ENCODE measurements at places on chromosomes 7 and 10. TPM values are rescaled to one million over a fixed set of nuclear protein-coding genes. Genes with fewer than 3 reads are reported as not detected.

Gene PPP1R17
- not detected for total RNA-seq

Gene FAM237B
- total RNA-seq, result not detected

DNA sequence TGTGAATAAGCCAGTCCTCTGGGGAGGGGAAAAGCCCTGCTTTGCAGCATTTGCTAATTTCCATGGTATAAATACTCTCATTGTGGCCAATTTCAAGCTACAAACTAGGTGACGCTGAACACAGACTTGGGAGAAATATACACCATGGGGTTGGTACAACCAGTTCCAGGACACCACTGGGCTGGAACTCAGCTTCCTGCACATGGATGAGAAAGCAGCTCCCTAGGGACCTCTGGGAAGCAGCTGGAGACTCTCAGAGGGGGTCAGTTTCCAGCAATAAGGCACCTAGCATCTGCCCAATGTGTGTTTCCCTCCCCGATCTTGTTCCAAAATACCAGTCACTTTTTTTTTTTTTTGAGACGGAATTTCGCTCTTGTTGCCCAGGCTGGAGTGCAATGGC, 56.8 kb upstream of the WDR11 start:
- DNase-seq, result no peak

DNA sequence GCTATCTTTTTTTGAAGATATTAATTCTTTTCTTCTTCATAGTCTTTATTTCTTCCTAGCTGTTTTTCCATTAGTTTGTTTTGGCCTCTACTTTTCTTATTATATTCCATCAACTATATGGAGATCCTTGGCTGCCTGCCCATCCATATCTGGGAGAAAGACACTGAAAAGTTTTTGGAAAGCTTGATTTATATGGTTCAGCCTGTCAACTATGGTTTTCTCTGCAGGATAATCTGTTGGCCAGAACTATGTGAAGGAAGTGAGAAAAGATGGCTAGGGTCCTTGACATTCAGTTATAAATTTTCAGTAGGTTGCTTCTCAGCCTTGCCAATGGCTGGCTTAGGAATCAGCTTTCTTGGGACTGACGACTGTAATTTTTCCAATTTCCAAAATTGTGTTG, 10.0 kb upstream of the CDK14 start:
- no peak for DNase-seq

- no peak for DNase-seq
Measured at GRCh38 chr7:93055543-93056107, 62.2 kb downstream of the SAMD9 start.

DNA sequence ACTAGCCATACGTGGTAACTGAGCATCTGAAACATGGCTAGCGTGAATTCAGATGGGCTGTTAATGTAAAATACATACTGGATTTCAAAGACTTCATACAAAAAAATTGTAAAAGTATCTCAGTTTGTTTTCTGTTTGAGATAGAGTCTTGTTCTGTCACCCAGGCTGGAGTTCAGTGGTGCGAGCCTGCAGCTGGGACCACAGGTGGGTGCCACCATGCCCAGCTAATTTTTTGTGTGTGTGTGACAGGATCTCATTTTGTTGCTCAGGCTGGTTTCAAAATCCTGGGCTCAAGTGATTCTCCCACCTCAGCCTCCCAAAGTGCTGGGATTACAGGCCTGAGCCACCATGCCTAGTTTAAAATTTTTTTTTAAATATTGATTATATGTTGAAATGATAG, 4.5 kb downstream of the TMEM243 start:
- no peak for DNase-seq

Measured in activated CD4-positive, alpha-beta memory T cell treated with anti-CD3 and anti-CD28 coated beads, Interleukin-2, amount 10 ng/mL, durations not matched to agents 7 days and 5 days (primary cell).